CD4-positive, alpha-beta T cell (primary cell): ENCODE measurements at places on chromosomes 7 and 10.

GRCh38 chr7:151038951-151039849, 9.1 kb upstream of the ASIC3 start:
- H3K27ac ChIP-seq: no peak overlapping the region
- H3K4me1 ChIP-seq: peaks cover 8% of the 10 kb centered on the region
- DNase-seq: no peak
- H3K4me3 ChIP-seq: no peak overlapping the region
- no peaks in the 10 kb centered on the region for H3K27me3 ChIP-seq

GRCh38 chr10:1451941-1452340, 285.4 kb downstream of the ADARB2 start:
- no peak overlapping the region for H3K27ac ChIP-seq
- no peak overlapping the region for H3K4me3 ChIP-seq
- peaks cover 6% of the 10 kb centered on the region for H3K27me3 ChIP-seq
- H3K4me1 ChIP-seq: no peaks in the 10 kb centered on the region
- no peaks in the 10 kb centered on the region for H3K36me3 ChIP-seq

DNA sequence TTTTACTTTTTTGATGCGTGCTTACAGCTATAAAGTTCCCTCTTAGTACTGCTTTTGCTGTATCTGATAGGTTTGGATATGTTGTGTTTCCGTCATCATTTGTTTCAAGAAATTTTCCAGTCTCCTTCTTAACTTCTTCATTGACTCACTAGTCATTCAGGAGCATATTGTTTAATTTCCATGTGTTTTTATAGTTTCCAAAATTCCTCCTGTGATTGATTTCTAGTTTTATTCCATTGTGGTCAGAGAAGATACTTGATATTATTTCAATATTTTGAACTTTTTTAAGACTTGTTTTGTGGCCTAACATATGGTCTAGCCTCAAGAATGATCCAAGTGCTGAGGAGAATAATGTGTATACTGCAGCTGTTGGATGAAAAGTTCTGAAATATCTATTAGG, 75.5 kb upstream of the CREB5 start:
- H3K27me3 ChIP-seq: peaks cover 2% of the 10 kb centered on the region
- no peak for DNase-seq
- no peak overlapping the region for H3K4me3 ChIP-seq
- H3K36me3 ChIP-seq: no peaks in the 10 kb centered on the region
- H3K4me1 ChIP-seq: no peaks in the 10 kb centered on the region

DNA sequence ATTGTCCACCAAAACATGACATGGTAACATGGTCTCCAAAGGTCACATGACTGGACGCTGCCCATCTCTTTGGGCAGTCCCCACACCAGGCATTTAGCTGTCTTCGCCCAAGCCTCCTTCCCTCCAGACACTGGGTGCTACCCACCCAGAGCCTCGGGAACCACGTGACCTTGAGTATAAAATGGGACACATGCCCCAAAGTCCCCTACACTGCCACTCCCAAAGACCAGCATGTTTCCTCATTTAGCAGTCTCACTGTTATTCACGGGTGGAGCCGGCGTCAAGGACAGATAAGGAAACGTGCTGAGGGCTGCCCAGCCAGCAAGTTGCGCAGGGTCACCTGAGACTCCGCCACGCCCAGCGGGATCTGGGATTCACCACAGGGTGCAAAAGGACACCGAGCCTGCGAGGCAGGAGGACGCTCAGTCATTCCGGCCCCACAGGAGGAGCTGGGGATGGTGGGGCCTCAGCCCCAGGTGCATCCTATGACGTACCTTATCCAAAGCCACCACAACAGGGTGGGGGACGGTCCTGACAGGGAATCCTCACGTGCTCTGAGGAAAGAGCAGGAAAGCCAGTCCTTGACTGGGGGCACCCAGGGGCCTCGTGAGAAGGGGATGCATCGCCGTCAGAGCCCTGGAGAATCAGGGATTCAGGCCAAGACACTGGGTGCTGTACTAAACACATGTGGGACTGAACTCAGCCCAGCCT, 226.9 kb downstream of the TNS3 start:
- no peaks in the 10 kb centered on the region for H3K4me1 ChIP-seq
- H3K27ac ChIP-seq: no peak overlapping the region
- H3K27me3 ChIP-seq: no peaks in the 10 kb centered on the region

- DNase-seq: no peak
- no peaks in the 10 kb centered on the region for H3K27me3 ChIP-seq
- no peak overlapping the region for H3K4me3 ChIP-seq
- no peaks in the 10 kb centered on the region for H3K4me1 ChIP-seq
Measured at GRCh38 chr7:77866786-77867536, 68.4 kb downstream of the PHTF2 start.

DNA sequence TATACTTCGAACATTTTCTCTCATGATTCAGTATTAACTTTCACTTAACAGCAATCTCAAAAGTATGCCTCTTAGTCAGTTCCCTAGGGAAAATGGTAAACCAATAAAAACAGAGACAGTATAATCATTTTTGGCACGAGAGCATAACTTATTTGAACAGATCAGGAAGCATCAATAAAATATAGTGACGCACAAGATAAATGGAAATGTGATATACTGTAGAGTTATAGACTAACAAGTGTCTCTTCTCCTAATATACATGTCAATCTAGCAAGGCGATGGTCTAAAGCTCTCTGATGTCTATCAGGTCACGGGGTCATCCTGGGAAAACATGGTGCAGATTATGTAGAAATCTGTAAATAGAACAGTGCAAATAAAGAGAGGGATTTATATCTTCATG, 131.6 kb downstream of the HGF start:
- no peak overlapping the region for H3K4me3 ChIP-seq
- no peaks in the 10 kb centered on the region for H3K27me3 ChIP-seq
- H3K36me3 ChIP-seq: no peaks in the 10 kb centered on the region
- H3K27ac ChIP-seq: no peak overlapping the region
- H3K4me1 ChIP-seq: no peaks in the 10 kb centered on the region
- no peak for DNase-seq
